ENCODE measurements at places on chromosomes 16 and 17.

- DNase-seq, result peak; percentile 61
These were observed 4.3 kb upstream of the SETD6 start for GRCh38 chr16:58510776-58511628.

- DNase-seq, result peak; percentile 45
These were observed 41.9 kb downstream of the MEAK7 start for GRCh38 chr16:84462296-84463210.

GRCh38 chr17:82228842-82229697 lies at the start of gene SLC16A3:
TSS of gene SLC16A3 (plus strand) at chr17:82229042. CDS start at chr17:82236009, 6,967 bp downstream.
- peak; percentile 90 for DNase-seq

GRCh38 chr17:82964851-82965341 lies 114.5 kb upstream of the METRNL start:
- peak; percentile 52 for DNase-seq

- DNase-seq, result no peak
These were observed 11.3 kb upstream of the PPP1R27 start for GRCh38 chr17:81845881-81846742.

GRCh38 chr17:48570325-48571023 lies 7.7 kb downstream of the HOXB4 start:
- DNase-seq, result no peak

GRCh38 chr17:83144421-83145357 lies 65.3 kb downstream of the METRNL start:
- DNase-seq, result no peak

DNA sequence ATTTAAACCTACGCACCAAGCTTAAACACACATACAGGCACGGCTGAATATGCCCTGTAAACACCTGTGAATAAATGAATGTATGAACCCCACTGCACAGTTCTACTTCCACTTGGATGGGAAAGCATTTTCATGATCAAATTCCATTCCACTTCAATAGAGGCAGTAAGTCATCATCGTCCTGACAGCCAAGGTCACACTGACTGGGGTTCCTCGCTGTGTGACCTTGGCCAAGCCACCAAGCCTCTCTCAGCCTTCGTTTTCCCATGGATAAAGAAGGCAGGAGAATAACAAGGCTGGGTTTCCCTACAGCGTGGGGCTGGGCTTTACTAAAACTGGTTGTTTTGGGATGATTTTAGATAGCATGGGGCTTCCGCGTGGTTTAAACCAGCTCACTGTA lies 82.8 kb downstream of the TBC1D16 start:
- no peak for DNase-seq

GRCh38 chr17:82060614-82061013 lies 5.0 kb downstream of the DUS1L start:
- DNase-seq, result no peak

DNA sequence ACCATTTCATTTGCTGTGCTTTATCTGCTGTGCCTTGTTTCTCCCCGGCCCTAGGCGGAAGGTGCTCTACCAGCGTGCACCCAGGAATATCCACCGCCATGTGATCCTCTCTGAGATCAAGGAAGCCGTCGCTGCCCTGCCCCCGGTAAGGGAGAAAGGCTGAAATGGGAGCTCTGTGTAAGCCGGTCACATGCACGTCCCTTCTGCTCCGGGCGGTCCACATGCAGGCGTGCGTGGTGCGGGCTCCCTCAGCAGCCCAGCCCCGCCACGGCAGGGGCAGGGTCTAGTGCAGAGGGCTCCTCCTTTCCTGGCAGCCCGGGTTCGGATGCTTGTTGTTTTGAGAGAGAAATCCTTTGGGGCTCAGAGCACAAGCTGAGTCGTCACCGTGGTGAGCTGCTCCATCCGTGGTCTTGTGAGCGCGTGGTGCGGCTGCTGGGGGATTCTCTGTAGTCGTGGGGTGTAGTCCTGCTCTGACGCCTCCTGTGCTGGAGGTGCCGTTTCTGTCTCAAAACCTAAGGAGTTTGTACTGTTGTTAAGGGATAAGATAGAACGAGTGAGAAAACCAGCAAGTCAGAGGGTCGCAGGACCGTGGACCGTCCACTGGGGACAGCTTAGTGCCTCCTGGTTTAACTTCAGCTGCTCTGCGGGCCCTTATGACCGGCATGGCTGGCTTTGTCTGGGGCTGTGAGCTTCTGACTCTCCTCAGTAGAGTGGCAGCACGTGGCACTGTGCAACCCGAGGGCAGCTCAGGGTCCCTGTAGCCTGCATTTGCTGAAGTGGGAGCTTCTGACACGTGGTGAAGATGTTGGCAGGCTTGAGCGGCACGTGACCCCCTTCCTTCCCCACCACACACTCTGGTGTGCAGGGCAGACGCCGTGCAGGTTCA lies 12.3 kb upstream of the MC1R start:
- DNase-seq, result no peak

- no peak for DNase-seq
These were observed 15.4 kb upstream of the KATNB1 start for GRCh38 chr16:57720142-57720575.

- no peak for DNase-seq
These were observed 34.0 kb downstream of the RAB11FIP4 start for GRCh38 chr17:31425282-31426040.

DNA sequence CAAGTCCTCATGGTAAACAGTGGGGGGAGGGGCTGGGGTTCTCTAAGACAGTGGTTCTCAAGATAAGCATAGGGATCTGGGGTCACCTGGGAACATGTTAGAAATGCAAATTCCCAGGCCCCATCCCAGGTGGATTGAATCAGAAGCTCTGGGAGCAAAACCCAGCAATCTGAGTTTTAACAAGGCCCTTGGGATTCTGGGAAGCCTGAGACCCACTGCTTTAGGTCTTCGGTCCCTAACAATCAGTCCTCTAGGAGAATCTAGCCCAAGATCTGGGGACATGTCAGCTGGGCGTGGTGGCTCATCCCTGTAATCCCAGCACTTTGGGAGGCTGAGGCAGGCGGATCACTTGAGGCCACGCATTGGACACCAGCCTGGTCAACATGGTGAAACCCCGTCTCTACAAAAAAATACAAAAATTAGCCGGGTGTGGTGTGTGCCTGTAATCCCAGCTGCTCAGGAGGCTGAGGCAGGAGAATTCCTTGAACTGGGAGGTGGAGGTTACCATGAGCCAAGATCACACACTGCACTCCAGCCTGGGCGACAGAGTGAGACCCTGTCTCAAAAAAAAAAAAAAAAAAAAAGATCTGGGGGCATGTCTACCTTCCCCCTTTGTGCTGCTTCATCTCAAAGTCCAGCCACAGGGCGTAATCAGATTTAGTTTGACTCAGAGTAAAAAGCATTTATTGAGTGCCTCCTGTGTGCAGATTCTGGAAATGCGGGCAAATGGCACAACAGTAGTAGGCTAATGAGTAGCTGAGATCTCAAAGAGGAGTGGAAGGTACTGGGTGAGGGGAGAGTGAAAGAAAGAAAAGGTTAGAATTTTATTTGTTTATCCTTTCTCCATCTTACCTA lies 8.8 kb upstream of the NR1D1 start:
- DNase-seq, result no peak

DNA sequence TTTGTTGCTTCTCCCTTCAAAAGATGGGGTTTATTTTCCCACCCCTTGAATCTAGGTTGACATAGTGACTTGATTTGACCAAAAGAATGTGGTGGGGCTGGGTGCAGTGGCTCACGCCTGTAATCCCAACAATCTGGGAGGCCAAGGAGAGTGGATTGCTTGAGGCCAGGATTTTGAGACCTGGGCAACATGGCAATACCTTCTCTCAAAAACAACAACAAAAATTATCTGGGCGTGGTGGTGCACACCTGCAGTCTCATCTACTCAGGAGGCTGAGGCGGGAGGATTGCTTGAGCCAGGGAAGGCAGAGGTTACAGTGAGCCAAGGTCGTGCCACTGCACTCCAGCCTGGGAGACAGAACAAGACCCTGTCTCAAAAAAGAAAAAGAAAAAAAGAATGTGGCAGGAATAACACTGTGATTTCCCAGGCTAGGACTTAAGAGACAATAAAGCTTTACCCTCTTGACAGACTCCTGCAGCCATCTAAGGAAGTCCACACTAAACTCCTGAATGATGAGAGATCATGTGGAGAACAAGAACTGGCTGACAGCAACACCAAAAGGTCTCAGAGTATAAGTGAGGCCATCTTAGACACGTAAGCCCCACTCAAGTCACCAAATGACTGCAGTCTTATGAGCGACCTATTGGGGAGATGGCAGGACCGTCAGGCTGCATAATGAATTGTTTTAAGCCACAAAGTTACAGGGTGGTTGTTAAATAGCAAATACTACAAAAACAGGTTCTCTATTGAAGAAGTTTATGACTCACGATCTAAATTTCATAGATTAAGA lies 37.0 kb downstream of the FBXL20 start:
- no peak for DNase-seq

- no peak for DNase-seq
These were observed 393 bp downstream of the SERPINF2 start for GRCh38 chr17:1743088-1743439.

DNA sequence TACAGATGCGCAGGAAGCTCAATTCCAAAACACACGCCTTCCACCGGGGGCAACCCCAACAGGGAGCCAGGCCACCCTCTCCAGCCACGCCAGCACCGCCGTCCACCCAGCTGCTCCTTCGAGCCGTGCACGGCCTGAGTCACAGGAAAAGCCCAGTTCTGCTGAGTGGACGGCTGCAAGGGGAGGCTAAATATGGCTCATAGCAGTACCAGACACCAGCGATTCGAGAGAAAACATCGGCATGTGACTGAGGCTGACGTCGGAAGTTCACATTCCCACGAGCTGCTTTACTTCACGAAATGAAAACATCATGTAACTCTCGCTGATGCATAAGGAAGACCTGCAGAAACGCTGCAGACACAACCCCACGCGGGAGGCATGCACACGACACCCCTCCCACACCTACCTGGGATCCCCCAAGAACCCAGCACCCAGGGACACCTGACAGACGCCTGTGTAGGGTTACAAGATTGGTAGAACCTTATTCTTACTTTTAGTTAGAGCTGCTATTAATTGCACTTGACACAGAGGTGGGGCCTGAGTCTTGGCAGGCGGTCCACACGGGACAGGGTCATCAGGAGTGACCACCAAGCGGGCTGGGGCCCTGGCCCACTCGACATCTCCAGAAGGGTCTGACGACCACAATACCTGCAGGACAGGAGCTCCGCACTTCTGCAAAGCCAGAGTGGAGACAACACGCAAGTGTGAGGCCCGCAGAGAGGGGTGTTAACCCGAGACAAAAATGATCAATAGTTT lies 116.8 kb downstream of the ANKRD11 start:
- no peak for DNase-seq

- peak; percentile 35 for DNase-seq
These were observed 7.2 kb upstream of the NDRG4 start for GRCh38 chr16:58492735-58493134.

GRCh38 chr17:65123757-65124675 lies 13.2 kb upstream of the RGS9 start:
- DNase-seq, result no peak

DNA sequence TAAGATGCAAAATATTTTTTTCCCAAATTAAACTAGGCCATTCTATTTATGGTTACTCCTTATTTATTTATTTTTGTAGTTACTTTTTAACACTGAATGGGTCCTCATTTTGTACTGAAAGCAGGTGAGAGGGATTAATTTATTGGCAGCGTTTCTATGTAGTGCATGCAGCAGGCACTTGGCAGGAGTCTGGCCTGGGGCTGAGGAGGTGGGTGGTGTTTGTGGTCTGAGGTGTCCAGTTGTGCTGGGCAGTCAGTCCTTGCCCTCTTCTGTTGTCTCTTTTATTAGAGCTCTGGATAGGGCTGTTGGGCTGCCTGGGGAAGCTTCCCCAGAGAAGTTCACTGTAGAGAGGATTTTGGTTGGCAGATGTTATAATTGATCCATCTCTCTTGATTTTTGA lies 12.7 kb downstream of the SEC14L1 start:
- no peak for DNase-seq

- no peak for DNase-seq
These were observed 503.4 kb downstream of the MAF start for GRCh38 chr16:79097166-79097565.

DNA sequence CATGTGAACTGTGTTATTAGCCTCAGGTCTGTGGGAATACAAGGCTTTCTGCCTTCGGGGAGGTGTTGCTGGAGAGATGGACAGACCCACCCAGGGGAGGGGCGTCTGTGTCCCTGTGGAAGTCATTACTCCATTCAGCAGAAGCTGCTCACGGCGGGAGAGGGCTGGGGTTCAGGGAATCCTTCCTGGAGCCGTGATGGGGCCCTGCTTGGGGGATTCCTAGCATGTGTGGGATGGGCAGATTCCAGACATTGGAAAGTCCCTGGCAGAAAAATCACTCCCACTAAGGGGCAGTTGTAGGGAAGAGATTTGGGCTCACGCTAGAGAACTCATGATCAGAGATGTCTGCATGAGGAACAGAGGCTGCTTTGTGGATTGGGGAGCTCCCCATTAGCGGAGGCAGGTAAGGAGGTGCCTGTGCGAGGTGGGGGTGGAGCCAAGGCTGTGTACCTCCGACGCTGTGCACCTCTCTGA lies 56.3 kb upstream of the IL34 start:
- DNase-seq, result no peak

DNA sequence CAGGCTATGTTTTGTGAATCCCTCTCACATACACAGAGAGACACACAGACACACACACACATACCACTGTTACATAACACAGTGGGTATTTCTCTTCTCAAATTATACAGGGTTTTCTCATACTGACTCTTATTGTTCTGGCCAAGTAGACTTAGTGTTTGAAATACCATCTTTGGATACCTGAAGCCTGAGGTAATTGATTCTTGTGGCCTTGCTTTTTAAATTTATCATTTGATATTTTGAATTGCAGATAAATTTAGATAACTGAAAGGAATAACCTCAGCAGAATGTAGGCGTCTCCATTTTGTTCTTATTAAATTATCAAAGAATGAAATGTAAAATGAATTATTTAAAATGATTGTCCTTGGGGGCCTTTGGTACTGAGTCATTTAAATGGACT lies 223.8 kb downstream of the LGALS9B start:
- DNase-seq, result no peak

- no peak for DNase-seq
These were observed 48.5 kb downstream of the TIMM22 start for GRCh38 chr17:1045456-1045855.

- DNase-seq, result no peak
These were observed 14.2 kb upstream of the SLC6A2 start for GRCh38 chr16:55641430-55642056.

DNA sequence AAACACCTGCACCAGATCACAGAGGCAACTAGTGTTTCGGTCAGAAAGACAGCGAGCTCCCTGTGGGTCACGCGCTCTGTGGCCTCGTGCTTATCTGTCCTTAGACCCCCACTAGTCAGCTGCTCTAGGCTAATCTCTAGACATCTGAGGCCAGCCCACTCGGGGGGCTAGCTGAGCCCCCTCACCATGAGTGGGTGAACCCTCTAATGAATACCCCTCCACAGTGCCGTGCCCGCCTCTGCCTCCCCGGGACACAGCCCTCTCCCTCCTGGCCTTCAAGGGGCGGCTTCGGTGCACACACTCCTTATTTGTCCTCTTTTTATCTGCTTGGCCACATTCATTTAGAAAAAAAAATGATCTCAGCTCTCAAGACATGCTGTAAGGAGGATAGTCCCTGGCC lies 320.1 kb downstream of the C16orf95 start:
- DNase-seq, result no peak

GRCh38 chr17:13509527-13509926 lies 92.2 kb downstream of the HS3ST3A1 start:
- DNase-seq, result no peak
